ENCODE measurements at places on chromosomes 6 and 20. TPM values are rescaled to one million over a fixed set of nuclear protein-coding genes. Genes with fewer than 3 reads are reported as not detected.
A peak's percentile ranks its signal among the peaks of the same experiment; 100 is the strongest.

DNA sequence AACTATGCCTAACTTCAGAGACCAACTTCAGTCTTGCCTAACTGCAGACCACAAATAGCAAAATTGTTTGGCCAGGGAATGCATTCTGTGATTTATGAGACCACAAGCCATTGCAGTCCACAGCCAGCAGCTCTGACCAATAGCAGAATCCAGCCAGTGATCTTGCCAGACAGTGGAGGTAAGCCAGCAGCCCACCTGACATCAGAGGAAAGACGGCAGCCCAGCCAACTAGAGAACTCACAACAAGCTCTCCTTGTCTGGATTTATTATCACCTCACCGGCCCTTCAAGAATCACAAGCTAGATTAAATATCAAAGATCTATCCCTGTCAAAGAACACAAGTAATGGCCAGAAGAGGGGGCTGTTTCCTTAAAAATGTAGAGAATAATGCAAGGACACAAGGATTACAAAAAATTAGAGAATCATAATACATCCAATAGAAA lies 66.5 kb upstream of the SLC35F1 start:
- no peak overlapping the region for H3K4me3 ChIP-seq
- H3K36me3 ChIP-seq, result no peaks in the 10 kb centered on the region
- H3K27ac ChIP-seq, result no peak overlapping the region
- H3K27me3 ChIP-seq, result peaks cover 5% of the 10 kb centered on the region

Gene ESF1
- total RNA-seq, result 8.3 TPM

Gene MAP7
- total RNA-seq, result 0.26 TPM

GRCh38 chr6:1496092-1496491 lies 106.7 kb downstream of the FOXF2 start:
- no peak overlapping the region for H3K27ac ChIP-seq
- no peak for DNase-seq
- H3K4me3 ChIP-seq, result no peak overlapping the region
- peaks cover 2% of the 10 kb centered on the region for H3K4me1 ChIP-seq
- H3K36me3 ChIP-seq, result no peaks in the 10 kb centered on the region

- no peaks in the 10 kb centered on the region for H3K4me1 ChIP-seq
- peaks cover 21% of the 10 kb centered on the region for H3K27me3 ChIP-seq
- no peak for DNase-seq
- H3K27ac ChIP-seq, result no peak overlapping the region
- no peak overlapping the region for H3K4me3 ChIP-seq
- H3K36me3 ChIP-seq, result no peaks in the 10 kb centered on the region
These were observed 49.3 kb upstream of the ELMO2 start for GRCh38 chr20:46455729-46456128.

DNA sequence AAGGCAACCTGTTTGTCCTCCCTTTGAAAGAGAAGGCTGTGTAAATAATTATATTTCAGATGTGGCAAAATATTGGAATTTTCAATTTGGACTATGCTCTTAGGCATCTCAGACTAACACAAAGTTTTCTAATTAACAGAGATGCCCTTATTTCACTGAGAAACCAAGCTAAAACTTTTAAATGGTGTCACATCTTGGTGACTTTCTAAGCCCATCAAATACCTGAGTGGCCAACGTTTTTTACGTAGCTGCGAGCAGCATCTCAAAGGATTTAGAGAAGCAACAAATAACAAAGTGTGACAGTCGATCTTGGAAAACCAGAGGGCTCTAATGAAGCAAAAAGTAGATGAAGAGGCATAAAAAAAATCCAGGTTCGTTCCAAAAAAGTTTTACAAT lies 3.4 kb upstream of the HEY2 start:
- peak overlapping the region; percentile 92 for H3K27ac ChIP-seq
- DNase-seq, result no peak
- H3K4me1 ChIP-seq, result peaks cover 26% of the 10 kb centered on the region
- H3K27me3 ChIP-seq, result peaks cover 47% of the 10 kb centered on the region

- H3K27me3 ChIP-seq, result no peaks in the 10 kb centered on the region
- H3K27ac ChIP-seq, result no peak overlapping the region
- DNase-seq, result no peak
- no peak overlapping the region for H3K4me3 ChIP-seq
- H3K36me3 ChIP-seq, result no peaks in the 10 kb centered on the region
These were observed 46.3 kb downstream of the GCNT2 start for GRCh38 chr6:10567256-10568026.

DNA sequence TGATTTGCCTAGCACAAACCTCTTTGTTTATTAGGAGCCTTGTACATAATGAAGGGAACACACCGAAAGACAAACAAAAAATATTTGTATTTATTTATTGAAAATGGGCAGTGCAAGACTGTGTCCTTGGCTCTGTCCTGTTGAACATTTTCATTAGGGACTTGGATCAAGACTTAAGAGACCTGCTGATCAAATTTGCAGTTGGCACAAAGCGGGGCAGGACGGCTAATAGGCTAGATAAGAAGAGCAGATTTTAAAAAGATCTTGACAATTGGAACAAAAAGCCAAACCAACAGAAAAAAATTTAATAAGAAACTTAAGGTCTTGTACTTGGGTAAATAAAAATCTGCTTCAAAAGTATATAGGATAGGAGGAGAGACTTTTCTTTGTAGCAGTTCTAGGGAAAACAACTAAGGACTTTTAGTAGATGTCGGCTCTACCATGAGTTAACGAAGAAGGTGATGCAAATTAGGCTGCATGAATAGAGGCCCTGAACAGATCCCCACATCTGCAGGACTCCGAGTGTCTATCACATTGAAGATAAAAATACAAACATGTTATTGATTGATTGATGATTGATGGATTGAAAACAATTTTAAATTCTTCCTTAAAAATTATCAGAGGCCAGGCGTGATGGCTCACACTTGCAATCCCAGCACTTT lies 124.1 kb upstream of the SPACA1 start:
- H3K36me3 ChIP-seq, result no peaks in the 10 kb centered on the region
- no peak for DNase-seq
- peaks cover 4% of the 10 kb centered on the region for H3K4me1 ChIP-seq

- no peaks in the 10 kb centered on the region for H3K36me3 ChIP-seq
- peak overlapping the region; percentile 74 for H3K27ac ChIP-seq
- H3K4me1 ChIP-seq, result peaks cover 27% of the 10 kb centered on the region
- no peak for DNase-seq
- no peak overlapping the region for H3K4me3 ChIP-seq
These were observed 93.2 kb downstream of the FOXO3 start for GRCh38 chr6:108653949-108654348.

Data from T-helper 17 cell (primary cell).